SJSA1 (cell line): ENCODE measurements at places on chromosomes 16 and 17. TPM values are rescaled to one million over a fixed set of nuclear protein-coding genes. Genes with fewer than 3 reads are reported as not detected.

ZG16 gene
- total RNA-seq = not detected in 2 replicates

GRCh38 chr17:6061290-6061689, 8.9 kb upstream of the WSCD1 start:
- DNase-seq = peak; percentile 54

GRCh38 chr17:77126519-77126918, 14.2 kb upstream of the SEC14L1 start:
- no peak for DNase-seq

DNA sequence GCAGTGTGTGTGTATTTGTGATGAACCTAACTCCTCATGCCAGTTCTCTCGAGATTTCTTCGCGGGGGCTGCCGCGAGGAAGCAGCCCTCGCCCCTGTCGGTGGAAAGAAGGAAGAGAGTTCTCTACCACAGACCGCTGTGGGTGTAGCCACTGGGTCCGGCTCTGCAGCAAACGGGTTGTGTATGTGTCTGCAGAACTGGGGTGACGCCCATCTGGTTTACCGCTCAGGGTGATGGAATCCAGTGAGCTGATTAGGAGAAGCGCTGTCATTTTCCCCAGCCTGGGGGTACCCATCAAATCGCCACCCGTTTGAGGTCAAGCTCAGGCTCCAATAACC, 7.7 kb downstream of the CORO6 start:
- no peak for DNase-seq

- DNase-seq = no peak
Measured at GRCh38 chr17:57110152-57110542, 25.1 kb downstream of the AKAP1 start.

CHST6 gene
- not detected in 2 replicates for total RNA-seq

FOXN1 gene
- total RNA-seq = not detected in 2 replicates

- no peak for DNase-seq
Measured at GRCh38 chr17:28317966-28318758, 838 bp upstream of the TMEM97 start.

- DNase-seq = no peak
Measured at GRCh38 chr17:9221147-9221921, 200.0 kb downstream of the NTN1 start.

IRX5 gene
- 6.7 and 7.8 TPM in 2 replicates for total RNA-seq

- no peak for DNase-seq
Measured at GRCh38 chr16:87958632-87959031, 7.4 kb downstream of the BANP start.

DNA sequence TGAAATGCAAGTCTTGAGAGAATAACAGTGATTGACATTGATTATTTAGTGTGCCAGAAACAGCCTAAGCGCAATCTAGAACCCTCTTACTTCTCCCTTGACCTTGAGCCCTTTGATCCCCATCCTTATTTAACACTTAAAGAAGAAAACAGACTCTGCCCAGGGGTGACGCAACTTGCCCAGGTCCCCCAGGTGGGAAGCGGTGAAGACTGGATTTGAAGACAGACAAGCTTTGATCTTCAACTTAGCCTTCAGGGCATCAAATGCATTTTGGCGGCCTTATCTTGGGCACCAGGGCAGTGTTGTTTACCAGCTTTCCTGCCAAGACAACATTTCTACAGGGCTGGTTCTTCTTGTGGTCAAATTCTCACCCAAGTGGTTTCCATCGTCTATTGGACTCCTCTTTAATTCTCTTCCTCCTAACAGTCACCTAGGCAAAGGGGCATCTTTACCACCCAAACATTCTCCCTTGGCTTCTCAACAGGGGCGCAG, 8.9 kb upstream of the CIITA start:
- no peak for DNase-seq

TBC1D3I gene
- 0.03 TPM in 1 of 2 replicates, not detected in the other for total RNA-seq

UBTF gene
- 63.6 and 80.0 TPM in 2 replicates for total RNA-seq

TRAPPC1 gene
- total RNA-seq = 30.3 and 48.4 TPM in 2 replicates

GRCh38 chr16:72927199-72928089, 120.5 kb downstream of the ZFHX3 start:
- DNase-seq = peak; percentile 83

MPP3 gene
- total RNA-seq = 2.4 and 6.4 TPM in 2 replicates

COG7 gene
- total RNA-seq = 10.9 and 16.1 TPM in 2 replicates

DNA sequence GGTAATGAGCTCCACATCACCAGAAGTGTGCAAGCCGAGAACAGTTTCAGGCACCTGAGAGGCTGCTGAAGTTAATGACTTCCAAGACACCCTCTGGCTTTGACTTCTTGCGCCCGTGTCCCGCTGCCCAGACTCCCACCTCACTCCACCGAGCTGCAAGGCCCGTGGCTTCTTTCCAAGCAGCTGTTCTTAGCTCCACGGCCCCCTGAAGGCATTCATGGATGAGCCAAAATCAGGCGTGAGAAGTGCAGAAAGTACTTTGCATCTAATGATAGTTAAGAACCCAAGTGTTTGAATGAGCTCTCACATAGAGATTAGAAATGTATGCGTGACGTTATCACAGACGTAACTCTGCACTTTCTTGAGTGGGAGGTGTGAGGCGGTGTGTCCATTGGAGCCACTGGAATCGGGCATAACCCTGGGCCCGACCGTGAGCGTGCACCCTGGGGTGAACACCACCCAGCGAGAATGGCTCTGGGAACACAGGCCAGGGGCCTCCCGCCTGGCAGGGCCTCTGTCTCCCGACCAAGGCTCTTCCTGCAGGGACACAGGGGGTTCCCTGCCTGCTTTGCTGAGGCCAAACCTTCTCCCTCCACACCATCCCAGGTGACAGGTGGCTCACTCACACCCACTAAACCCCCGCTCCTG, 11.0 kb downstream of the NPTX1 start:
- no peak for DNase-seq

KRTAP4-4 gene
- total RNA-seq = not detected in 2 replicates

DNA sequence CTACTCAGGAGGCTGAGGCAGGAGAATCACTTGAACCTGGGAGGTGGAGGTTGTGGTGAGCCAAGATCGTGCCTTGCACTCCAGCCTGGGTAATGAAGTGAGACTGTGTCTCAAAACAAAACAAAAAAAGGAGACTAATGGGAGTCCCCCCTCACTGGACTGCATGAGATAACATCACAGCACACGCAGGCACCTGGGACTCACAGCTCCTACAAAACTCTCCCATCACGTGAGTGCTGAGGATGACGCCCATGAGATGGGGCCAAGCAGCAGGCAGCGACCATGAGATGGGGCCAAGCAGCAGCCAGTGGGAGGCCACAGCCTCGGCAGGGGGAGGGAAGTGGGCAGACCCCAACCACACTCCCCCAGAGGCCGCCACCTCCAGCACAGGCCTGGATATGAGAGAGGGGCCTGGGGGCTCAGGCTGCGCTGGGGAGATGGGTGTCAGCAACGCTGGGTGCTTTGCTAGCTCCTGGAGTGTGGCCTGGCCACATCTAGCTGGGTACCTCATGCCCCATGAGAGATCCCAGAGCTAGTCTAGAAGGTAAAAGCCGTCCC, 15.4 kb downstream of the DNAAF8 start:
- no peak for DNase-seq

EFTUD2 gene
- 158 and 179 TPM in 2 replicates for total RNA-seq

DNA sequence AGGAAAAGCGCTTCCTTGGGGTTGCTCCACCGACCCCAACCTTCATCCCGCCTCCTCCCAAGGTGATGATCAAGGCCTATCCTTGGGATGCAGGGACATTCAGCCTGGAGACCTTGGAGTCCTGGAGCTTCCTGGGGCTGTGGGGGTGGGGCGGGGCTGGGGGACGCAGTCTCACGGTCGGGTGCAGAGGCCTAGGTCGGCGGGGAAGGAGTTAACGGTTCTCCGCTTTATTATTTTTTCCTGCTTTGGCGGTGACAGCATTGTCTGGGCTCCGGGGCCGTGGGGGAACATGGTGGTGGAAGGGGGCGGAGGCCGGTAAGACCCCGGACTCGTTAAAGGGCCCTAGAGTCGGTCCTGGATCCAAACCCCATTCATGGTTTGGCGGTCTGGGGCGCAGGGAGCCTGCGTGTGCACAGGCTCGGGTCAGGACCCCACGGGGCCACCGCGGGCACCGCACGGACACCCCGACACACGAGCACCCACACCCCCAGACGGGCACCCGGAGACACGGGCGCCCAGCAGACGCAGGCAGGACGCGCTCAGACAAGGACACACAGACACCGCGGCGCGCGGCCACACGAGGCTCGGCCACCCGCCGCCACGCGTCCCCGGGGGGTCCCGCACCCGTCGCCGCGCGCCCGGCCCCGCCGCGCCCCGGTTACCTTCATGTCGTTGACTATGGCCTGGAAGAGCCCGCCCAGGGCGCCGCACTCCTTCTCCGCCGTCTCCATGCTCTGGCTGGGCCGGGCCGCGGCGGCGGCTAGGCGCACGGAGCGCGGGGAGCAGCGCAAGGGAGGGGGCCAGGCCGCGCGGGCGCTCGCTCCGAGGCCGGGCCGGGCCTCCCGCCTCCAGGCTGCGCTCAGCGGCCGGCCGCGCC, 554 bp downstream of the MTSS2 start:
- no peak for DNase-seq

DNA sequence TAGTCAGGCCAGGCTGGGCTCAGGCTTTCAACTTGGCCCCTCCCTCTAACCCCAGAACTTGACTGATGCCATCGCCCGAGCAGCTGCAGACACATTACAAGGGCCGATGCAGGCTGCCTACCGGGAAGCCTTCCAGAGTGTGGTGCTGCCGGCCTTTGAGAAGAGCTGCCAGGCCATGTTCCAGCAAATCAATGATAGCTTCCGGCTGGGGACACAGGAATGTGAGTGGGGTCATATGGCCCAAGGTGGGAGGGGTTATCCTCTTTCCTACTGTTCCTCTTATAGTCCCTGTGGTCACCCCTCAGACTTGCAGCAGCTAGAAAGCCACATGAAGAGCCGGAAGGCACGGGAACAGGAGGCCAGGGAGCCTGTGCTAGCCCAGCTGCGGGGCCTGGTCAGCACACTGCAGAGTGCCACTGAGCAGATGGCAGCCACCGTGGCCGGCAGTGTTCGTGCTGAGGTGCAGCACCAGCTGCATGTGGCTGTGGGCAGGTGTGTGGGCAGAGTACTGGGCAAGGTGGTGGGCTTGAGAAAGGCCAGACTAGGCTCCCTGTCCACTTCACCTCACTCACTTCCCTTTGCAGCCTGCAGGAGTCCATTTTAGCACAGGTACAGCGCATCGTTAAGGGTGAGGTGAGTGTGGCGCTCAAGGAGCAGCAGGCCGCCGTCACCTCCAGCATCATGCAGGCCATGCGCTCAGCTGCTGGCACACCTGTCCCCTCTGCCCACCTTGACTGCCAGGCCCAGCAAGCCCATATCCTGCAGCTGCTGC, 2.1 kb upstream of the NRN1L start:
- no peak for DNase-seq
